ENCODE measurements at places on chromosomes 6 and 20. TPM values are rescaled to one million over a fixed set of nuclear protein-coding genes. Genes with fewer than 3 reads are reported as not detected.

The PSORS1C1 gene
- total RNA-seq: 3.2 TPM

The PRR18 gene
- 0.15 TPM for total RNA-seq

The LRRC73 gene
- total RNA-seq: 0.71 TPM

The SERINC3 gene
- total RNA-seq: 69.0 TPM

The BPI gene
- total RNA-seq: not detected

The GINS1 gene
- total RNA-seq: 36.8 TPM

The MLIP gene
- not detected for total RNA-seq

The NKAPL gene
- total RNA-seq: not detected

The DCBLD1 gene
- total RNA-seq: 27.9 TPM

All from A549 treated with Hydrocortisone at 1 μM for 4 hours (cell line).